Ascending aorta (tissue), 2 donors: ENCODE measurements at places on chromosomes 12 and 14.

GRCh38 chr12:65926119-65926908 is 102.0 kb downstream of the HMGA2 start:
- DNase-seq = no peak

DNA sequence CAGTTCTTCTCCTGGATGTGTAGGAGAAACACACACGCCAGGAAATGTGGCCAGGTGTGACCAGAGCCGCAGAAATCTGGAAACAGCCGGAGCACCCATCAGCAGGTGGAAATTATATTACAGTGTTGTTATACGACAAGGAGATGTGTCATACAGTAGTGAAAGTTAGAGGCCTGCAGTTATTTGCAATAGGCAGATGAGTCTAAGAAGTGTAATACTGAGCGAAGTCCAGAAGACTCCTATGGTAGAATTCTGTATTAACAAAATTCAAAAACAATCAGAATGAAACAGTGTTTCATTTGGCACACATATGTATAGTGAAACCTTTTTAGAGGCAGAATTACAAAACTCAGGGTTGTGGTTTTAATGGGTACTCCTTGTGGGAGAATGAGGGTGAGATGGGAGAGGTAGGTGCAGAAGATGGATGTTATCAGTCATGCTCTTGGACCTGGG is 39.3 kb upstream of the AMN start:
- peak; percentile 35 for DNase-seq

GRCh38 chr14:94897082-94897481 is 127.2 kb upstream of the GSC start:
- no peak for DNase-seq

GRCh38 chr14:89336338-89336737 is 80.7 kb downstream of the FOXN3 start:
- no peak for DNase-seq

DNA sequence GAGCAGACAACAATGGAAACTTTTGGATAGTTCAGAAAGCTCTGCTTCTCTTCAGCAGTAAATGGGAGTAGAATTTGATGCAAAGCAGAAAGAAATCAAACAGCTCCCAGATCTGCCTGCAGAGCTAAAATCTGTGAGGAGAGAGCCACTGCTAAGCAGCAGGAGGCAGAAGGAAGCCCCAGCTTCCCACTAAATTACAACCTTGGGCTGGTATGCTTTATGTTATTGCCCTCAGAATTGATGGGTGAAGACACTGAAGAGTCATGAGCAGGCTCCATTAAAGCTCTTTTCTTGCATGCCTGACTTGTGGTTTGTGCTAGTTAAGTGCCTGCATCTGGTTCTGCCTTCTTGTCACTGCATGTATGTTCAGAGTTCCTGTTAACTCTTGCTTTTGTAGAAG is 8.4 kb downstream of the ZC2HC1C start:
- no peak for DNase-seq

DNA sequence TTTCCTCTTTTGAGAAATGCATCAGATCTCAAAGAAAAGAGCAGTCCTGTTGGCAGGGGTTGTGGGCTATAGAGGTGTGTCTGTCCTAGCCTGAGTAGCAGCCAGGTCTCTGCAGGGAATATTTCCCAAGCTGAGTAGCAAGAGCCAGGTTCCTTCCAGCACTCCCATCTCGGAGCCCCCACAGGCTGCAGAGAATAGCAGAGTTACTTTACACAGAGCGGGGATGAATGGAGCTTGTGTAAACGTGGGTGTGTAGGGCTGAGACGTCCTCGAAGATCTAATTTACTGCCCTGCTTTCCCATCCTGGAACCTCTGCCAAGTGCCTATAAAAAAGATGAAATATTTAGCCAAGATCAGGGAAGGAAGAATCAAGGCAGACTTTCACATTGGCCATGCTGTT is 156.6 kb downstream of the TSPAN9 start:
- no peak for DNase-seq

DNA sequence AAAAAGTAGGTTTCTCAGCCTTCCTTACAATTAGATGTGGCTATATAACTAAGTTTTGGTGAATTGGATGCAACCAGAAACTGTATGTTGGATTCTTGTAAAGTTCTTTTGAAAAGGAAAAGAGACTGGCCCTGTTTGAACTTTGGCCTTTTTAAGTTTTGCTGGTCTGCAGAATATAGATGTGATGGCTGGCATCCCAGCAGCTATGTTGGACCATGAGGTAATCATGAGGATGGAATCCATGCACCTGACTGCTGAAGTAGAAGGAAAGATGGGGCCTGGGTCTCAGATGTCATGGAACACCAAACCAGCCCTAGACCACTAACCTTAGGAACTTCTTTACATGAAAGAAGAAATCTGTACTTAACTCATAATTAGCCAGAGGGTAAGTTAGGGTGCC is 482.5 kb downstream of the GLT1D1 start:
- no peak for DNase-seq
